ENCODE measurements at places on chromosomes 3 and 15.
A peak's percentile ranks its signal among the peaks of the same experiment; 100 is the strongest.

GRCh38 chr15:44712346-44713005 lies 1.2 kb downstream of the B2M start:
- DNase-seq: peak; percentile 23

- DNase-seq: no peak
These were observed 165.1 kb downstream of the ZNF621 start for GRCh38 chr3:40689837-40690236.

DNA sequence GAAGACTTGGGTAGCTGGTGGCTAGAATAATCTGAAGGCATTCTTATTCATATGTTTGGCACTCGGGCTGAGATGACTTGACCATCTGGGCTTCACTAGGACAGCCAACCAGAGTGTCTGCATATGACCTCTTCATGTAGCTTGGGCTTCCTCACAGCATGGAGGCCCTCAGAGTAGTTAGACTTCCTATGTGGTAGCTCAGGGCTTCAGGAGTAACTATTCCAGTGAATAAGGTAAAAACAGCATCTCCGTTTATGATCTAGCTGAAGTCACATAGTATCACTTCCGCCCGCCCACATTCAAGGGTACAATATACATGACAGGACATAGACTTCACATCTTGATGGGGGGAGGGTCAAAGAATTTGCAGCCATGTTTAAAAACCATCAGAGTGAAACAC lies 18.9 kb upstream of the CMTM8 start:
- DNase-seq: no peak

GRCh38 chr3:29011966-29012365 lies 268.9 kb upstream of the RBMS3 start:
- no peak for DNase-seq

DNA sequence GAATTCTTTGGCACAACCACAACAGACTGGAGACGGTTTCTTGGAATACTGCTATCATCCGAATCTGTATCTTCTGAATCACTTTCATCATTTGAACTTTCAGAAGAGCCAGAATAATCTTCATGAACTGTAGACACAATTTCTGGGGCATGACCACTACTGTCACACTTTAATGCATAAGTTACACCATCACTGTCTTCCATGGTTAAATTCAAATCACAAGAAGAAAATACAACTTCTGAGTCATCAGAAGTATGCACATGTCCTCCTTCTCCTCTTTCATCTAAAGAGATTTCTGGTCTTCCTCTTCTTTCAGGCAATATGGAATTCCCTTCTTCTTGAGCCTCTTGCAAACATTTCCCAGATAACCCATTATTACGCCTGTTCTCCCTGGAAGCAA lies 42.5 kb downstream of the SETD2 start:
- DNase-seq: no peak

DNA sequence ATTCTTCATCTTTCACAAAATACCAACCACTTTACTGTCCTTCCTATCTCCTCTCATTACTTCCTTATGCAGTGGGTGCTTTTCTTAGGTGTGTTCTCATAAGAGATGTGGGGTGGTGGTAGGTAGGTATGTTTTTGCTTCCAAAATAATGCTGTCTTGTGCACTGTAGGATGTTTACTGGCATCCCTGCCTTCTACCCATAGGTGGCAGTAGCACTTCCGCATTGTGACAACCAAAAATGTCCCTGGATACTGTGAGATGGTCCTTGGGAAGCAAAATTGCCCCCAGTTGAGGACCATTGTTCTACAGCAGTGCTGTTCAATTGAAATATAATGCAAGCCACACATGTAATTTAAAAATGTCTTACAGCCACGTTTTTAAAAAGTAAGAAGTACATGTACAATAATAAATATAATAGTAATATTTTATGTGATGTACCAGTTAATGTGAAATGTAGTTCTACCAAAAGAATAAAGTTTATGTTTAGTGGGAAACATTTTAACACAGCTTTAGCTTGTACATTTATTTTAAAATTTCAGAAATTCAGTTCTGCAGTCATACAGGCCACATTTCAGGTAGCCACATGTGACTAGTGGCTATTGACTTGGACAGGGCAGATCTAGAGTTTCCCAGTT lies 75.2 kb downstream of the NEO1 start:
- no peak for DNase-seq
